Sciatic nerve (tissue), 2 donors: ENCODE measurements at places on chromosomes 6 and 20.

DNA sequence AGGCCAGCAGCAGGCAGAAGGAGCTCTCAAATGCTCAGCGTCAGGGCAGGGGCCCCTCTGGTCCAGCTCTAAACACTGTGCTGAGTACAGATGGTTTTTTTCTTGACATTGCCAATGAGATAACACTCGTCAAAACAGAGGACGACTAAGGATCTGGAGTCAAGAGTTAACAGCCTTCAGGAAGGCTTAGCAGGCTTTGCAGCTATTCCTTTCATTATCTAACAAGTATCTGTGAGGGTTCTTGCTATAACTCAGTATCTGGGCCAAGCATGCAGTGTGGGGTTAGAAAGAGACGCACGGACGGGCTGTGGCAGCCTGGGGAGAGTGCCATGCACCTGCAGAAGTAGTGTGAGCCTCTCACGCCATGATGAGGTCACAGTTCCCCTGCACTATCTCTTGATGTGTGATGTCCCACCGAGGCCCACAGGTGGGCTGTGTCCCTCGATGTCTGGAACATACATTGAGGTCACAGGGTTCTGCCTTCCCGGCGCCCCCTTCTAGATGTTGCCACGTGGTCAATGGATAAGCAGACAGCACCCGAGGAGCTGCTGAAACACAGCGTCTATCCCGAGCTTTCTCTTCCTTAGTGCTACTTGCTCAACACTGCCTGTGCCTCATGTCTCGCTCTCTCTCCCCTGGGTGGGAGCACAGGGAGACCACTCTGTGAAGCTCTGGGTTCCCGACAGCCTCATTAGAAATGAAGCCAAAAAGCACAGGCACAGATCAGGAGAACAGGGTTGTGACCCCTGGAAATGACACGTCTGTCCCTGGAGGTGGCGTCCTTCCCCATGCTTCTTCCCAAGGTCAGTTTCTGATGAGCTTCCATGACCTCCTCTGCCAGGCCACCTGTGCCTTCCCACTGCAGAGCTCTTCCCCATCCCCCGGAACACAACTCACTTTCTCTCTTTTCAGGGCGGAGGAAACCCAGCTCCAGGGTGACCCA is 85.5 kb upstream of the RPS6KA2 start:
- no peak for DNase-seq

DNA sequence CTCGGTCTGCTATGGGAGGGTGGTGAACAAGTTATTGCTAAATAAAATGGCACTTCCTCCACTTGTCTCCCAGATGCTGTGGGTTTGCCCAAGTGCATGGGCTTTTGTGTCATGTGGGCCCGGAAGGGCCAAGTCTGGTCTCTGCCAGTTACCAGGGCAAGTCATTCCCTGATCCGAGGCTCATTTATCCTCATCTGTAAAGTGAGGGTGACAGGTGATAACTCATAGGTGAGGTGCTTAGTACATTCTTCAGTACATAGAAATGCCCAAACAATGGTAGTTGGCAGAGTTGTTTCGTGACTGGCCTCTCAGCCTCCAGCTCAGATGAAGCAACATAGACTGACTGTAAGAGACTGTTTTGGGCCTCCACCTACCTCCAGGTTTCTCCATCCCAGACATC is 2.0 kb upstream of the MUCL3 start:
- no peak for DNase-seq

DNA sequence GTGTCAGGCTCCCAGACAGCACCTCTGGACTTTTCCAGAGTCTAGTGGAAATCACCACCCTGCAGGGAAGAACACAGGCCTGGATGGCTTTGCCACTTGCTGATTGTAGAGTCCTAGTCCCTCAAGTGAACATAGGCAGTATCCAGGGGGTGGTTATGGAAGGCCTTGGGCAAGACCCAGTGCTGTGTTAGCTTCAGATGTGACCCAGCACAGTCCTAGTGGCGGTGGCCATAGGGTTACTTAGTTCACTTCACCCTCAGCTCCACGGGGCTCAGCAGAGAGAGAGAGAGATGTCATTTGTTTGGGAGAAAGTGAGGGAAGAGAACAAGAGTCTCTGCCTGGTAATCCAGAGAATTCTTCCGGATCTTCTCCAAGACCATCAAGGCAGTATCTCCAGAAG is 37.3 kb downstream of the RNF146 start:
- DNase-seq = no peak

DNA sequence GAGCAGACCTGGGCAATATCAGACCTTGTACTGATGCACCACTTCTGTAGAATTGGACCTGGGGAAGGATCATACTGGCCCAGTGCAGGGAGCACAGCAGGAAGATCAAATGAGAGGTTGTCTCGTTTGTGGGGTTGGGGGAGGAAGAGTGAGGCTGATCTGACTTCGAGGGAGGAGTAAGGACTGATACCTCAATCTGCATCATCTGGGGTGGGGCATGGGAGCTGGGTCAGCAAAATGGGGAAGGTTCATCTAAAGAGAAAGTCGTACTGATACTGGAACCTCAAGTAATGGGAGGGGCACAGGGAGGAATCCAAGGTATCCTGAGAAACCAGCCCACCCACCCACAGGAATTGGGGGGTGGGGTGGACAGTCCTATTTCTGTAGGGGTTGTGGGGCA is 3.7 kb downstream of the RNF39 start:
- no peak for DNase-seq

GRCh38 chr20:13029687-13030375 is 21.1 kb downstream of the SPTLC3 start:
- DNase-seq = no peak

DNA sequence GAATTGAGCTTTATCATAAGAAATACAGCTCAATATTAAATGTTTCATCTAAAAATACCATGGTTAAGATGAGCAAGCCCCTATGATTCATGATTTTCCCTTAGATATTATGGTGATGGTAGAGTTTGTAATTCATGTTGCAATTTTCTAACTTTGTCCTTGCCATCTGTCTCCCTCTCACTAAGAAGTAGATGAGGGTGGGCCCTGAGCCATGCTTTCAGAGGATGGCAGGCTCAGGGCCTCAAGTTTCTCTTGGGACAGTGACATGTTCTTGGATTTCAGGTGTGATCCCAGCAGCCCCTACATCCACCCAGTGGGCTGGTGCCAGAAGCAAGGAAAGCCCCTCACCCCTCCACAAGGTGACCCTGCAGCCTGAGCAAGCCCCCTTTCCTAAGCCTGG is 25.6 kb downstream of the L3MBTL1 start:
- no peak for DNase-seq

DNA sequence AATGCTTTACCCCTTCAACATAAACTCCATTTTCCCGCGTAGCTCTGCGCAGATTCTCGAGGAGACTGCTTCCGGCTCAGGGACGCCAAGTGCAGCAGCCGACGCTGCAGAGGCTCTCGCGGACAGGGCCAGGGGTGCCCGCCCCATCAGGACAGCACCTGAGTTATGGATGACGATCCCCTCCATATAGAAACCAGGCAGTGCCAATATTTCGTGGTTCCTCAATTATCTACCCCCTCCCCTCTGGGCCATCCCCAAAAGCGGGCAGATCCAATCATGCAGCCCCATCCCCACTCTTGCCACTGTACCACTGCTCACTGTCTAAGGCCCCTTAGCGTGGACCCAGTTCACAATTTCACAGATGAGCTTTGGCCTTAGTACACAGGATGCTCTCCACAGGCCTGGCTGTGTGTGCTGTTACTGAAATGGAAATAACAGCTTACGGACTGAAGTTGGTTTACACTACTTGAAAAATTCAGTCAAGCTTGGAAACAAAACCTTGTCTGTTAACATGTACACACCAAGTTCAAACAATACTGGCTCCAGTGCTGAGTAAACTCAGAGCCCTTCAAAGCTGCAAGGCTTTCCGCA is 74.5 kb downstream of the DACT2 start:
- DNase-seq = no peak
